Stimulated activated CD8-positive, alpha-beta memory T cell treated with anti-CD3 and anti-CD28 coated beads, Interleukin-4, amount 100 ng/mL, for 1 hour (primary cell): ENCODE measurements at places on chromosomes 4 and X.

- no peak for DNase-seq
Observed at GRCh38 chrX:115233497-115234455, at the start of gene LRCH2. LRCH2 (minus strand) TSS chrX:115234096; CDS start chrX:115234041, 55 bp downstream.

DNA sequence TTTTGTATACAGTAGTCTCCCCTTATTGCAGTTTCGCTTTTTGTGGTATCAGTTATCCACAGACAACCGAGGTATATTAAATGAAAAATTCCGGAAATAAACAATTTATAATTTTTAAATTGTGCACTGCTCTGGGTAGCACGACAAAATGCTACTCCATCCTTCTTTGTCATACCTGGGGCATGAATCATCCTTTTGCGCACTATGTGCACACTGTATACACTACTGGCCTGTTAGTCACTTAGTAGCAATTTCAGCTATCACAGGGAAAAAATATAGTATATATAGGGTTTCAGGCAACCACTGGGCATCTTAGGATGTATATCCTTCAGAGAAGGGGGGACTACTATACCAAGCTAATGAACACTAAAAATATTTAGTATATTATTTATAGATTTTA lies 198.8 kb upstream of the FAT4 start:
- no peak for DNase-seq

DNA sequence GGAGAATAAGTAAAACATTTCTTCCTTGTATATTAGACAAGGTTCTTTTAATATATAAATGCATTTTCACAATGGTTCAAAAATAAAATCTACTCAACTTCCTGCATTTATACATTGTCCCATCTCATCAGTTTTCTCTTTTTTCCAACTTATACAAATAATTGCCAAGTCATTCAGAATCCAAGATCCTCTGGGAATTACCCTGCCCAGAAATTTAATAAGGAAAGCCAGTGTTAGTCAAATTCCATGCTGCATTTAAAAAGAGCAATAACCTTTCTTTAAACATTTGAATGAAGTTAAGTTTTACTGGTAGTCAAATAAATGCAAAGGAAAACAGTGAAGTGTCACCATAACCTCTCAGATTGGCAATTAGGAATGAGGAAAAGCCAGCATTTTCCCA lies 357.9 kb downstream of the PPP3CA start:
- DNase-seq: no peak

DNA sequence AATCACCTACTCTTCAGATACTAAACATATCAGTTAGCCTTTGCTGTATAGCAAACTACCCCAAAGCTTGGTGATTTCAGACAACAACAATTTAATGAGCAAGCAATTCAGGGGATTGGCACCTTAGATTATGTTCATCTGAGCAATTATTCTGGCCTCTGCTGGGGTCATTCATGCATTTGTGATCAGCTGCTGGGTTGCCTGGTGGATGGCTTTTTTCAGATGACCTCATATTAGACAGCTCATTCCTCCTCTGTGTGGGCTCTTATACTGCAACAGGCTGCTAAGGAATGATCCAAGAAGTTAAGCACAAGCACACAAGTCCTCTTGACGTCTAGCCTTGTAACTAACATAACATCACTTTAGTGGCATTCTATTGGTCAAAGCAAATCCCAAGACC lies 153.0 kb upstream of the PPP1R2C start:
- no peak for DNase-seq

DNA sequence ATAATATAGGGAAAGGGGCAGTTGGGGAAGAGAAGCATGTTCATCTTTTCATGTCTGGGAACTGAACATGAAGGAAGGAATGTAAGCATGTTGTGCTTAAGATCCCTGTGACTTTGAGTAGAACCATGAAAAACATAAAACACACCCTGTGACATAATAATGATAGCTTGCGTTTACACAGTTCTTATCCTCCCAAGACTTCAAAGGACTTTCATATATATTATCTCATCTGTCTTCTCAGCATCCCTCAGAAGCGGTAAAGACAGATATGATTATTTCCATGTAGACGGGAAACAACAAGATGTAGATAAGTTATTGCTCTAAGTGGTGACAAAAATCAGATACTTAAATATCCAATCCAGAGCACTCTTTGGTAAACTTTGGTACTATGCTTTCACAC lies 3.3 kb upstream of the SH3RF1 start:
- no peak for DNase-seq
